Osteocyte (in vitro differentiated cells): ENCODE measurements at places on chromosomes 2 and 18. TPM values are rescaled to one million over a fixed set of nuclear protein-coding genes. Genes with fewer than 3 reads are reported as not detected.

ARL4C gene
- total RNA-seq: 35.1 and 37.1 TPM in 2 replicates

DNA sequence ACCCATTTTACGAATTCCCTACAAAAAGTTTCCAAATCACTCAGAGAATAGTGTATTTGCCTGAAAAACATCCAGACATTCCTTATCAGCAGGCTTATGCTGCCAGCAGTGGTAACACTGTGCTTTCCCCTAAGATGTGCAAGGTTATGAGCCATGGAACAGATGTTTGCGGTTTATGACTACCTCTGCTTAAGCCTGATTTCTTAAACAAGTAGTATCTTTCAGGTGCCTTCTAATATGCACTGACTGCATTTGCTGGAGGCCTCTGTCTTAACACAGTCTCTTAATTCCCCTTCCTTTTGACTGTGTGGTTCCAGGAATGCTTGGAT lies 54.8 kb downstream of the CDC42EP3 start:
- DNase-seq: no peak

DNA sequence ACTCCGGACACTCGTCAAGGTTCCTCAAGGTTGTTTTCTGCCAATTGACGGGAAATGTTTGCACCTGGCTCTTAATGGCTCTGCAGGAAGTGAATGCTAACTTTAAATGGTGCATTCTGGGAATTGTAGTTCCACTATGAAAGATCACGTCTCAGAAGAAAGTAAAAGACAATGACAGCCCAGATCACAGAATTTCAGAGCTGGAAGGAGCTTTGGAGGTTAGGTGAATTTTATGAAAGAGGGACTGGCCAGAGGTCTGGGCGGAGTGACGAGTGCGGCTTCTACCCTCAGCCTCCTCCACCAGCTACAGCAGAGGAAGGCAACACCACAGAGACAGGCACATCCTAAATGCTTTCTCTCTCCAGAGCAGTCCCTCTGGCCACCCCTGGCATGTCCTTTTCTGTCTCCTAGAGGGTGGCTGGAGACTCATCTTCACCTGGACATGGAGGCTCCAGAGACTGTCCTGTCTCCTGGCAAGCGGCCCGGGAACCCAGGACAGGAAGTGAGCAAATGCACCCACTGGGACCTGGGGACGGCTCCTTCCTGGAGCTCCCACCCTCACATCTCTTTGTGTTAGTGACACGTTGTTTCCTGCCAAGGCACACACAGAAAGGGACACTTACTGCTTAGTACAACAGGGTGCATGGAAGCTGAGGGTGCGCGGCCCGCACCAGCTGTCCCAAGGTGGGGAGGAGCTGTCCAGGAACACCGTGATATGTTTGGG lies 19.4 kb downstream of the THAP4 start:
- no peak for DNase-seq

- DNase-seq: no peak
These were observed 5.2 kb downstream of the DYSF start for GRCh38 chr2:71458413-71459083.

DNA sequence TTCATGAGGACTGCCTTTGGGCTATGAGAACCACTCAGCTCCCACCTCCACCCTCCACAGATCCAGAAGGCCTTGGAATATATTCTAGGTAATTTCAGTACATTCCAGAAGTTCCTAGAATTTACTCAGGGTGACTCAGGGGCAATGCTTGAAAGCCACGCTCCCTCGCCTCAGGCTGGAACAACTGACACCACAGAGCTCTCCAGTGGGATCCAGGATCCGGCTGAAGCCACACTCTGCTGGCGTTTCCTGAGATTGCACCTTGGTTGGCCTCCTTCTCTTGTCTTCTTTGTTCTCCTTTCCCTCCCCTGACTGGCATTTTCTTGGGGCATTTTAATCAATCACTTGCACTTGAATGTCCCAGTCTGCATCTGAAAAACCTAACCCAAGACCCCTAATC lies 92.6 kb upstream of the KCNE4 start:
- no peak for DNase-seq

DNA sequence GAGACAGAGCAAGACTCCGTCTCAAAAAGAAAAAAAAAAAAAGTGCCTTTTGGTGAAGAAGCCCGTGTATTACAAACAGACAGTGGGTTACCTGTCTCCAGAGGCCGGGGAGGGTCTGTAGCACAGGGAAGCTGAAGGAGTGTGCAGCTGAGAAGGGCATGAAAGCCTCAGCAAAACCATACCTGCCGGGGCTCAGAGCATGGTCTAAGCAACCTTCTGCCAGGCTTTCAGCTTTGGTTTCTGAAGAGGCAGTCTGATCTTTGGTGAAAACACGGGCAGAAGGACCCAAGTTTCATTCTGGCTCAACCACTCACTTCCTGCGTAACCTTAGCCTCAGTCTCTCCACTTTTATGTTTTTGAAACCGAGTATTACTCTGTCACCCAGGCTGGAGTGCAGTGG lies 21.5 kb downstream of the SH2D6 start:
- DNase-seq: no peak

- DNase-seq: no peak
These were observed 13.6 kb downstream of the TLK1 start for GRCh38 chr2:171147081-171147480.

DNA sequence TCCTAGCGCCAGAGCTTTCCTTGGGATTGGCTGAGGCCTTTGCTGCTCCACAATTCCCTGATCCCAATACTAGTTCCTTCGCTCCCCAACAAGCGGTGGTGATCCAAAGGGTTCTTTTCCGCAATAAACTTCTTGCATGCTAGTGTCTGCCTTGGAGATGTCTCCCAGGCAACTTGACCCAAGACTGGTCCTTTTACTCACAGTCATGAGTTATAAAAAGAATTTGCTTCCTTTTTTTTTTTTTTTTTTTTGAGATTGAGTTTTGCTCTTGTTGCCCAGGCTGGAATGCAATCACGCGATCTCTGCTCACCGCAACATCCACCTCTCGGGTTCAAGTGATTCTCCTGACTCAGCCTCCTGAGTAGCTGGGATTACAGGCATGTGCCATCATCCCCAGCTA lies 89.8 kb upstream of the SP3 start:
- DNase-seq: no peak

UGT1A10 gene
- total RNA-seq: not detected in 2 replicates
